Dorsolateral prefrontal cortex (tissue), 122 donors: ENCODE measurements at places on chromosomes 2 and 18.

DNA sequence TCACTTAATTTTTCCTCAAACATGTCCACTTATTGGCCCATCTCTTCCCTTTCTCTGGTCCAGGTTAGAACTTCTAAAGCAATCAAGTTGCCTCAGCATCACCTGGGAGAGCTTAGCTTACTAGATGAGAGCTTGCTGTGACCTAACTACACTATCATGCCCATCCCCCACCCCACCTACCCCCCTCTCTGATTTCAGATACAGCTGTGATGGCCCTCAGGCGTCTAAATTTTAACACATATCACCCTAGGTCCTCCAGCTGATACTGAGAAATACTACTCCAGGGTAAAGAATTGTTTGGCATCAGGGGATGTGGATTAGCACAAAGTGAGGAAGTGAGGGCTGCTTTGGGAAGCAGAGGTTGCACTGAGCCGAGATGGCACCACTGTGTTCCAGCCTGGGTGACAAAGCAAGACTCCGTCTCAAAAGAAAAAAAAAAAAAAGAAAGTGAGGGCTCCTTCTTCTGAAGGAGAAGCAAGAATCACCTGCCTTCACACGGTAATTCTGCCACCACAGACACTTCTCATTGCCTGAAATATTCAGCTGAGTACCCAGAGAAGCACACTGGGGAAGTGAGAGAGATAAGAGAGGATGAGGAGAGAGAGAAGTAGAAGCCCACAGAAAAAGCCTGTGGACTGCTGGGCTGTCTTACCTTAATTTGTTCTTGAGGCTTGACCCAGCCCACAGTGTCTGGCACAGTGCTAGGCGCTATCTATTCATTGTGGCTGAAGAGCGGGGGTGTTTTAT is 263.4 kb downstream of the ASXL3 start:
- no peak for DNase-seq

DNA sequence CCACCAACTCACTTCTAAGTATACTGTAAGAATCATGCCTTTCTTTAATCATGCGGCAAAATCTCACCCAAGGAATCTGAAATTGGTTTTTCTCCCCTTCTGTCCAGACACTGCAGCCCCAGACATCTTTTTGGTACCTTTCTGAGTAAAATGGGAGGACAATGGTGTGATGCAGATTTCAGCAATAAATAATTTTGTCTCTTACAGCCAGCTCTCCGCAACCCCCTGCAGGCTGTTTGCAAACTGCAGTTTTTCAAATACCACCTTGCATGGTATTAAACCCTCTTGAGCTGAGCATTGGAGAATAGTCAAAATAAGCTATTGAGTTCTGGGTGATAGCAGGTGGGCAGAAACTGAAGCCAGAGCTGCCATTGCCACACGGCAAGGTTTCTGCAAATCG is 32.2 kb downstream of the GPR39 start:
- no peak for DNase-seq

GRCh38 chr2:192298664-192299063 is 103.9 kb upstream of the TMEFF2 start:
- DNase-seq = no peak

DNA sequence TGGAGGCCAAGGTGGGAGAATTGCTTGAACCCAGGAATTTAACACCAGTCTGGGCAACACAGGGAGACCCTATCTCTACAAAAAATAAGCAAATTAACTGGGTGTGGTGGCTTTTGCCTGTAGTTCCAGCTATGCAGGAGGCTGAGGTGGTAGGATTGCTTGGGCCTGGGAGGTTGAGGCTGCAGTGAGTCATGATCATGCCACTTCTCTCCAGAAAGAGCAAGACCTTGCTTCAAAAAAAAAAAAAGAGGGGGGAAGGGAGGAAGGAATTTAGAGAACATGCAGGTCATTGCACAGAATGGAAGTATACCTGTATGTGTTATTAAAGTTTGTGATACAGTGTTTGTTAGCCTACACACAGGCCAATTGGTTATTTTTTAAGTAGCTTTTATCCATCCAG is 25.8 kb downstream of the PKP4 start:
- no peak for DNase-seq

GRCh38 chr2:54158311-54158710 is 42.9 kb downstream of the ACYP2 start:
- no peak for DNase-seq

DNA sequence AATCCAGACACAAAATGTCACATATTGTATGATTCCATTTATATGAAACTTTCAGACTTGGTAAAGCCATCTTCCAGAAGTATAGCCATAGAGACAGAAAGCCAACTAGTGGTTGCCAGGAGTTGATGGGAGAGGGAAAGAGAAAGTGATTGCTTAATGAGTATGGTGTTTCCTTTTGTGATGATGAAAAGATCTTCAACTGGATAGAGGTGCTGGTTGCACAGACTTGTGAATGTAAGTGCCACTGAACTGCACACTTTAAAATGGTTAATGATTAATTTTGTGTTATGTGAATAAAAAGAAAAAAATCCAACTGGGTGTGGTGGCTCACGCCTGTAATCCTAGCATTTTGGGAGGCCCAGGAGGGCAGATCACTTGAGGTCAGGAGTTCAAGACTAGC is 135.3 kb upstream of the SLC1A4 start:
- DNase-seq = no peak

GRCh38 chr18:59873641-59874040 is 26.2 kb upstream of the PMAIP1 start:
- DNase-seq = no peak

DNA sequence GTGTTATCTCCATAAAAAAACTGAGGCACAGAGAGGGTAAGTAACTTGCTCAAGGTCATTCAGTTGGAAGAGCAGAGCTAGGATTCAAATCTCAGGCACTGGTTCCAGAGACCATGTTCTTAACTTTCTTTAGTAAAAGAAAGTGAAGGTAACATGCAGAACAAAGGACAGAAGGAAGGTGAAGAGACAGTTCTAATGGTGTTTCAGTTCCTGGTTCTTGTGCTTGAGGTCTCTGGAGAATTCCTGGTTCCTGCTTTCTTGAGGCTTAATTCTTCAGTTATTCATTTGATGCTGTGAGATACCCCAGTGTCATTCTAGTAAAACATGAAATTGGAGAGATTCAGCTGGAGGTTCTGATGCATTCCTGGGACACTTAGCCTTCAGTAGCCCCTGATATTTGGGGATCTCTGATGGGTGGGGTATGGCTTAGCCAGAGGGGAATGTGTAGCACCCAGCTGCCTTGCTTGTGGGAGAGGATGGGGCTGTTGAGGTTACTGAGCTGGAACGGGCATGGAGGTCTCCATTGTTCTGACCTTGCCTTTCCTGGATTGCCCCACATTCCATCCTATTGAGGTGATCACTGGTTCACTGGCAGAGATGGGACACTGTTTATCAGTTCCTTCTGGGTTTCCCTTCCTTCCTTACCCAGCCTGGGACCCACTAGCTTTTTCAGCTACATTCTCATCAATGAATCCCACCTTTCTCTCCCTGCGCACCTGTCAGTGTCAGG is 46.8 kb downstream of the SEMA4F start:
- DNase-seq = no peak

GRCh38 chr2:192146069-192147015 is 48.4 kb downstream of the TMEFF2 start:
- DNase-seq = no peak

GRCh38 chr18:57655740-57656139 is 34.1 kb upstream of the NARS1 start:
- DNase-seq = no peak

DNA sequence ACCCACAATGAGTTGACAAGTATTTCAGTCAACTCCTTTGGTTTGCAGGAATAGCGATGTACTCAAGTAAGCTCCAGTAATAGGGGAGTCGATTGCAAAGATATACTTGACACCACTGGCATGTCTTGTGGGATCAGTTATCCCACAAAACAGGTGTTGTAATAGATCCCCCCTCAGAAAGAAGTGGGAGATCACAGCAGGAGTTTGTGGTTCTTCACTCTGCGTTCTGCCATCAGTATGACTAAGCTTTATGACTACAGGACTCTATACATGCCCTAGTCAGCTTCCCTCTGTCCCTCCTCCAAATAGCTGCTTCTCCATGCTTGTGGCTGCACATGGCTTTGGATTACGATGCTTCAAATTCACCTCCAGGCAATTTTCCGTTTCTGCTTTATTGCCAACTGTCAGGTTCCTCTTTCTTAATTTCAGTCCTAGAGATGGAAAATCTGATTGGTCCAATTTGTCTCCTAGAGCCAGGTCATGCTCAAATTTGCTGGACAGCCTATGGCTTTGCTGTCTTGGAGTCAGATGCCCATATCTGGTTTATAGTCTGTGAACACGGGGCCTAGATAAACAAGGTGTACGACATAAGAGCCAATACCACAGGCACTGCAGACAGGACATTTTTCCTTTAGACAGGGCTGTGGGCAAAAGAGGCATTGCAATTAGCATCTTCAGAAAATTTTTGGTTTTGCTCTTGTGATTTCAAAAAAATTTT is 221.7 kb downstream of the PAX3 start:
- DNase-seq = no peak

DNA sequence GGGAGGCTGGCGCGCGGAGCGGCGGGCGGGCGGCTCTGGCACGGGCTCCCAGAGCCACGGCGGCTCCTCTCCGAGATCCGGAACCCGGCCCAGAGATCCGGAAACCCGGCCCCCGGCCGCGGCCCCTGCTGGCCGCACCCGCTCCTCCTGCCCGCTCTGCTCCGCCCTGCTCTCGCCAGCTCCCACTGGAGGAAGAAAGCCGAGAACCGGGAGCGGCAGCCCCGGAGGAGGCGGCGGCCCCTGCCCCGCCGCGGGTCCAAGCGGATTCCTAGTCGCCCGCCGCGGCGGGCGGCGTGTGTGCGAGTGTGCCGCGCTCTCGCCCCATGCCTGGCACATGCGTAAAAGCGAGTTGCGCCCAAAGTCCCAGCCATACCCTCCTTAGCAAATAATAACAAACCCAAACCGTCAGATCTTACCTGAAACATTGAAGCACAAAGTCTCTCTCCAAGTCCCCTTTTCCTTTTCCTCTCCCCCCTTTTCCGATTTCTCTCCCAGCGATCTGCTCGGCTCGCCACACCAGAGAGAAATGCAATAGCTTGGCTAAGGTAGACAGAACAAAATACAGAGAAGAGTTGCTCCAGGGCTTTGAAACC is 108.7 kb upstream of the KCTD1 start:
- DNase-seq = peak; percentile 59

- no peak for DNase-seq
Observed at GRCh38 chr18:43314941-43315340, 37.7 kb upstream of the SYT4 start.

- DNase-seq = no peak
Observed at GRCh38 chr2:205041472-205042130, 496.3 kb downstream of the PARD3B start.

DNA sequence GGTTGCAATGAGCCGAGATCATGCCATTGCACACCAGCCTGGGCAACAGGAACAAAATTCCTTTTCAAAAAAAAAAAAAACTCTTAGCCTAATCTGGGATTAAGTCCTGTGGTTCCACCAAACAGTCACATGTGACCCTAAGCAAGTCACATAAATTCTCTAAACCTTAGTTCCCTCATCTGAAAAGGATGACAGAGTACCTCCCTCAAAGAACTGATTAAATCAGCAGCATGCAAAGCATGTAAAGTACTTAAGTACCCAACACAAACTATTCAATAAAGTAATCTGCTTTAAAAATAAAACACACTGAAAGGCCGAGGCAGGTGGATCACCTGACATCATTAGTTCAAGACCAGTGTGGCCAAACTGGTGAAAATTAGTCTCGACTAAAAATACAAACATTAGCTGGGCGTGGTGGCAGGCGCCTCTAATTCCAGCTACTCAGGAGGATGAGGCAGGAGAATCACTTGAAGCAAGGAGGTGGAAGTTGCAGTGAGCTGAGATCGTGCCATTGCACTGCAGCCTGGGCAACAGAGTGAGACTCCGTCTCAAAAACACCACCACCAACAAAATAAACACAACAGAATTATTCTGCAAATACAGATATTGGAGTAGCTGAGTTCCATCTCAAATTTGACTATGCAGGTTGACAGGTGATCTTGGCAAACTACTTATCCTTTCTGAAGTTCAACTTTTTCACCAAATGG is 7.0 kb downstream of the USP34 start:
- no peak for DNase-seq

DNA sequence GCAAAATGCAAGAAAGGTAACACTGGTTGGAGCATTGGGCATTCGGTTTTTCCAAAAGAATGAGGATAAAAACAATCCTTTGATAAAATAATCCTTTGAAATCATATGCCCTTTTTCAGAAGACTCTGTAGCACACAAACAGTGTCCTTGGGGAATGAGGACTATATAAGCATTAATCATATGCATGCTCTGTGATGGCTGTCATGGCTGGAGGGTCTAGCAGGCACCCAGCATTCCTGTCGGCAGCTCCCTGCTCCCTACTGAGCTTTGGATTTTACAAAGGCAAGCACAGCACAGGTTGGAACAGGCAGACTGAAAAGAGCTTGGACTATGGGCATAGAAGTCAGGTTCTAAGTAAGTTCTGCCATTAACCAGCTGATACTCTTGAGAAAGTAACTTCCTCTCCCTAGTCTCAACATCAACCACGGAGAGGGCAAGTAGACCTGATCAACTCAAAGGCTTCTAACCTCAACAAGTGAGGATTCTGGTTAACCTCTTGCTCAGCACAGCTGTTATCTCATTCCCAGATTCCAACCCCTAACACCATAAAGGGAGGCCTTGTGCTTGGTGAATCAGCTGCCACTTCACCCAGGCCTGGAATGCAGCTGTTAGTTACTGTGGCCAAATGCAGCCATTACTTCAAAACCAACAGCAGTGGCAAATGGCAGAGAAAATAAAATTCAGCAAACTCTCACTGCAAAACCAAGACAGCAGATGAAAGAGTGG is 29.5 kb downstream of the GALNT14 start:
- DNase-seq = no peak

DNA sequence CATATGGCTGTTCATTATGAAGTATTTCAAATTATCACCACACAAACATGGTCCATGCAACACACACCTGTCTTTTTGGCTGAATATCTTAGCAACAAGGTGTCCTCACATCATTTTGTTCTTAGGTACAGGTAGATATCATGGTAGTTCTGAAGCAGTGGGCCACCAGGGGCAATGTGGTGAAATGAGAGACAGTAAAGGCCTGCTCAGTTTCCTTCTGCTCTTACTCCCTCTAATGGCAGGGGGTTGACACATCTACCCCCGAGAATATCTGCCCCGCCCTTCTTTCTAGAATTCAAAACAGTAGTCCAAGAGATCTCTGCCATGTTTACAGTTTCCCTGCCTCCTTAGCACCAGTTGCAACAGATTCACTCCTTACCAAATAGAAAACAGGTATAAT is 147.0 kb upstream of the KLHL14 start:
- no peak for DNase-seq

DNA sequence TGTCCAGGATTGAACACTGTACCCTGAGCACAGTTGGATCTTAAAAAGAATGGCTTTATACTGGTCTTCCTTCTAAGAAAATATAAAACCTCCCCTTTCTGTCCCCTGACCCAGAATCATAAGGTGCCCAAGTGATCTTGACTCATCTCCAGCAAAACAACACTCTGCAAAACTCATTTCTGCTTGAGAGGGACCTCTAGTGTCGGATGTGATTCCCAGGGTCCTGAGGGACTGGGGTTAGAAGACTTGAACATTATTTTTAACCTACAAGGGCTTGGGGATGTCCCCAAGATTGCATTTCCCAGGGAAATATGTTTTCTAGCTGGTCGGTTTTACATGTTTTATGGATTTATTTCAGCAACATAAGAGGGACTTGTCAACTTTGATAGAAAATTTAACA is 1318.5 kb upstream of the CELF4 start:
- no peak for DNase-seq

GRCh38 chr2:207594264-207594663 is 30.9 kb downstream of the METTL21A start:
- no peak for DNase-seq

GRCh38 chr18:62663731-62664336 is 51.5 kb upstream of the PHLPP1 start:
- DNase-seq = no peak
